ENCODE measurements at places on chromosomes 2 and 18.

DNA sequence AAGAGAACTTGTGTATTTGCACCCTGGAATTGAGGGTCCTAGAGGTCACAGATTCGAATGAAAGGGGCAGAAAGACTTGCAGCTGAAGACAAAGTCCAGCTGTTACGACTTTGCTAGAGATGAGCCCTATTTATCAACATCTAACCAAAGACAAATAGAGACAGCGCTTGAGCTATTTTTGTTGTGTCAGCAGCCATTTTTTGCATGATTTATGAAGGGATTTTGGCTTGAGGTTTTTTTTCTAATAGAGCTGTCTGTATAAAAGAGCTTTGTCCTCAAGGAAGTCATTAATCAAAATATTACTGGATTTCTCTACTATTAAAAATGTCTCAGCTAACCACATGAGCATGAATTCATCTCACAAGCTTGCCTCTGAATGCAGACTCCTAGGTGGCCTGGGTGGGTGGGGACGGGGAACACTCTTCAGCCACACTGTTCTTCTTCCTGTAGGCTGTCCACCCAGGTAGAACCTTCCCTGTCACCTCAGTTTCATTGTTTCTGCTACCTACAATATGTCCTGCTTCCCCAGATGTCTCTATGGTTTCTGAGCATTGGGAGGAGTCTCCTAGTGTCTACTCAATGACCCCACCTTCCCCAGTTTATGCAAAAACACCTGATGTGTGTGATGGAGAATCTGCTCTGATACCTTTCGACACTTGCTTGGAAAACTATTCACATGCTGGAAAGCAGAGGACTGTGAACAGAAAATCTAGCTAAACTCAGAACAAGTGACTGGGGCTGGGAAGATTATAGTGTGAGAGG, 7.2 kb upstream of the CD226 start:
- peak; percentile 55 for DNase-seq

GRCh38 chr2:46470114-46470628, 9.2 kb upstream of the TMEM247 start:
- DNase-seq, result peak; percentile 7

DNA sequence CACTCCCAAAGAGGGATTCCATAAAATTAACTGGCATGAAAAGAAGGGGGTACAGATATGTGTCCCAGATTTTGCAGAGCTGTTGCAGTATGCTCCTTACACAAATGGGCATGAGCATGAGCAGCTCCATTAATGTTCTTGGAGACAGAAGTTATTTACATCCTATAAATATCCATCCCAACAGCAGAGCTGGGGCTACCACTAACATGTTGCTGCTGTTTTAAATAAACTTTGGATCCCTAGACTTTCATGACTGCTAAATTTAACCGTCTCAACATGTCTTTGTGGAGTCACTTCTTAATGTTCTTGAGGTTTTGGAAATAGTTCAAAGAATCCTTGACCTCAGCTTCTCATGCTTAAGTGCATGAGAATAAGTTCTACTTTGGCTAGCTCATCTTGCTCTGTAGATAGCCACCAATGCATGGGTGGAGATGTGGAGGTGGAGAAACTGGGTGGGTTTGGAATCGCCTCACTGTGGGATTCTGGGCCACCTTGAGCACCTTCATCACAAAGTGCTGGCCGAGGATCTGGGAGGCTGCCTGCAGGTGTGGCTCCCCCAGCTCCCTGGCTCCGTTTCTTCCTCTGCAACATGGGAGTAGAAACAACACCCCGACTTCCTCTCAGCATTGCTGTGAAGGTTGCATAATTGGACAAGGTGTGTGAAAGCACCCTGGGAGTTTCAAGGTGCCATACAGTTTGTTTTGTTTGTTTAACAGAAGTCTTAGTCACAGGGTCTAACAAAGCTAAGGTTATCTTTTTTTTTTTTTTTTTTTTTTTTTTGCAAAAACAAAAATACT, 307.2 kb downstream of the MYCN start:
- DNase-seq, result no peak

DNA sequence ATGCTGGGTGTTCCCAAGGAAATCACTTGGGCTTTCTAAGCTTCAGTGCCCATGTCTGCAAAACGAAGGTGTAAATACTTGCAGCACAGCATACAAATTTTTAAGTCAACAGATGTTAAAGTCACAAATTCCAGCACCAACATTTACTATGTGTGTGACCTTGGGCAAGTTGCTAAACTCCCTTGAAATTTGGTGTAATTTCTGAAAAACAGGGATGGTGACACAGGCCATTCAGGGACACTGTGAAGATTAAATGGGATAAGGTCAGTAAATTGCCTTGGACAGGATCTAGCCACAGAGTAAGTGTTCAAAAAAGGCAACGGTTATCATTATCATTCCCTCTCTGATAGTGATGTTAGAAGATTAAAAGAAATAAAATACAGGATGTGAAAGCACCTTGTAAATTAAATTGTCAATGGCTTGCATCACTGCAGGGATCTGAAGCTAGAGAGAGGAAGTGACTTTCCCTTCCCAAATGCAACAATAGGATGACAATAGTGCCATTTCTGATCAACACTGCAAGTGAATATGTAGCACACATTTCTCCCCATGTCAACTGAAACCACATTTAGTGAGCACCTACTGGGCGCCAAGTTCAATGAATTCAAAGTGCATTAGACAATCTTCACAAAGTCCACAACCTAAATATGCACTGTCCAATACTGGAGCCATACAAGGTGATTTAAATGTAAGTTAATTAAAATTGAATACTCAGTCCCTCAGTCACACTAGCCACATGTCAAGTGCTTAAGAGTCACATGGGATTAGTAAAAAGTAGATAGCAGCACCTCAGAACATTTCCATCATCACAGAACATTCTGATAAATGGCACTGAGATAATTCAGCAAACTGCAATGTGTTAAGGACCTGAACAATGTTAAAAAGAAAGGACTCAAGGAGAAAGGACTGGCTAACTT, 81.2 kb downstream of the STK39 start:
- DNase-seq, result no peak

DNA sequence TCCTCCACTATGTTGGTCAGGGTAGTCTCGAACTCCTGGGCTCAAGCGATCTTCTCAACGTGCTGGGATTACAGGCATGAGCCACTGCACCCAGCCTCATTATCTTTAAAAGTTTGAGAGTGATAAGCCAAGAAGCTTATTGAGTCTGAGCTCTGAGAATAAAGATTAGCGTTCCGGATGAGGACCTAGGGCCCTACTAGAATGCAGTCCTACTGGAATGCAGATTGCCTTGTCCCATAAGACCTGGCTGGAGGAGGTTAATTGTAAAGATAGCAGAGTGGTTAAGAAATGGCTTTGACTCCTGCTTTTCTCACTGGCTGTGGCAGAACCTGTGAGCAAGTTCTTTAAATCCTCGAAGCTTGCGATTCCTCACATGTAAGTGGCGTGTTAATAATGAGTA, 4.0 kb downstream of the VWA3B start:
- no peak for DNase-seq

- peak; percentile 14 for DNase-seq
Observed at GRCh38 chr2:207499114-207499513, 30.6 kb upstream of the CREB1 start.

GRCh38 chr2:39696838-39697237, 31.1 kb downstream of the TMEM178A start:
- no peak for DNase-seq

- no peak for DNase-seq
Observed at GRCh38 chr2:239240414-239240881, 160.4 kb downstream of the HDAC4 start.

GRCh38 chr2:5442736-5443135, 249.4 kb upstream of the SOX11 start:
- no peak for DNase-seq

DNA sequence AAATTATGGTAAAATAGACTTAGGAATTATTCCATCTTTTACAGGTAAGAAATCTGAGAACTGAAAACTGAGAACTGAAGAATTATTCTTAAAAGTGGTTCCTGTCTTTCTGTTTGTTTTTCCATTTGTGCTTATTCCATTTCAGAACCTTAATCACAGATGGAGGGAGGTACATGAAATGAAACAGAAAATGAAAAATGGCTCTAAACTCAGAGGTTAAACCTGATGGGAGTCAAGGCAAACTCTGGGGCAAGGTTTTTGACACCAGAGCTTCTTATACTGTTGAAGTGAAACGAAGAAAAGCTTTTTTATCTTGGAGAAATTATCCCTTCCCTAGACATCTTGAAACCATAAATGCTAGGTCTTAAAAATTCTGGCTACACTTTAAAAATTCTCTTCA, 182.1 kb downstream of the ZNF804A start:
- no peak for DNase-seq
